HT1080 (cell line): ENCODE measurements at places on chromosomes 1 and 21. TPM values are rescaled to one million over a fixed set of nuclear protein-coding genes. Genes with fewer than 3 reads are reported as not detected.
A peak's percentile ranks its signal among the peaks of the same experiment; 100 is the strongest.

GRCh38 chr1:150578272-150579109, 919 bp downstream of the MCL1 start:
- peak; percentile 91 for DNase-seq

- peak; percentile 68 for DNase-seq
Measured at GRCh38 chr1:147545133-147545532, 3.8 kb downstream of the BCL9 start.

GRCh38 chr1:76073481-76073880, 1.1 kb upstream of the ST6GALNAC3 start:
- DNase-seq: peak; percentile 77

DNA sequence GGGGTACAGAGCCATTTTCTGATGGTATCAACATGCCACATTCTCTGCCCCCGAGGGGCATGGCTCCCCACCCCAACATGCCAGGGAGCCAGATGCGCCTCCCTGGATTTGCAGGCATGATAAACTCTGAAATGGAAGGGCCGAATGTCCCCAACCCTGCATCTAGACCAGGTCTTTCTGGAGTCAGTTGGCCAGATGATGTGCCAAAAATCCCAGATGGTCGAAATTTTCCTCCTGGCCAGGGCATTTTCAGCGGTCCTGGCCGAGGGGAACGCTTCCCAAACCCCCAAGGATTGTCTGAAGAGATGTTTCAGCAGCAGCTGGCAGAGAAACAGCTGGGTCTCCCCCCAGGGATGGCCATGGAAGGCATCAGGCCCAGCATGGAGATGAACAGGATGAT, 50.6 kb downstream of the ACP6 start:
- no peak for DNase-seq

- DNase-seq: peak; percentile 30
Measured at GRCh38 chr1:113976609-113977278, 2.5 kb upstream of the OLFML3 start.

DNA sequence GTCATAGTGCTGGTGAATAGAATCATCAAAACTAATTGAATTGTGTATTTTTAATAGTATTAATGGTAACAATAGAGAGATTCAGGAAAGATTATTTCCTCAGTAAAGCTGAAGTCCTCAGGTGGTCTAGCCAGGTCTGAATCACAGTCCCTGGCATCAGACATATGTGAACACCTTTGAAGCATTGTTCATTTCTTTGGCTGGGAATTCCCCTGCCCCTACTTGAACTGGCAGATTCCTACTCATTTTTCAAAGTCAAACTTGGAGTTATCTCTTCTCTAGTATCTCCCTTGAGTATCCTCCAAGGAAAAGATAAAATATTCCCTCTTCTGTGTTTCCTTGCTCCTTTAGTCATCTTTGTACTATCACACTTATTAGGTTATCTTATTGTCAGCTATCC, 759.8 kb downstream of the ADGRL2 start:
- no peak for DNase-seq

DNA sequence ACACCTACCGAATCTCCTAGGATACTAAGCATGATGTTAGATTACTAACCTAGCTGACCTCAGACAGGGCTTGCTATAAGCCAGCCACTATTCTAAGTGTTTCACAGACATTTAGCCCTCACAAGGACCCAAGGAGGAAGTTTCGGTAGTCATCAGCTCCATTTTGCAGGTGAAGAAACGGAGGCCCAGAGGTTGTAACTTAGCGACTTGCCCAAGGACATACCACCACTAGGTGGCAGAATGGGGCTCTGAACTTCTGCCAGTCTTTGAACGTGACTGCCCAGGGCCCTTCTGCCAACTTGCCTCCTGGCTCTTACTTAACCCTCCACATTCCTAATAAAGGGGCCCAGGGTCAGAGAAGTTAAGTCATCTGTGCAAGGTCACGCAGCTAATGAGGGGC, 283.5 kb downstream of the C1orf94 start:
- DNase-seq: peak; percentile 36

GRCh38 chr21:38244885-38245869, 11.6 kb upstream of the KCNJ15 start:
- peak; percentile 100 for DNase-seq

GRCh38 chr1:69163241-69163640, 404.5 kb upstream of the LRRC7 start:
- no peak for DNase-seq

GRCh38 chr1:7524341-7525337, 246.5 kb upstream of the VAMP3 start:
- DNase-seq: no peak

DNA sequence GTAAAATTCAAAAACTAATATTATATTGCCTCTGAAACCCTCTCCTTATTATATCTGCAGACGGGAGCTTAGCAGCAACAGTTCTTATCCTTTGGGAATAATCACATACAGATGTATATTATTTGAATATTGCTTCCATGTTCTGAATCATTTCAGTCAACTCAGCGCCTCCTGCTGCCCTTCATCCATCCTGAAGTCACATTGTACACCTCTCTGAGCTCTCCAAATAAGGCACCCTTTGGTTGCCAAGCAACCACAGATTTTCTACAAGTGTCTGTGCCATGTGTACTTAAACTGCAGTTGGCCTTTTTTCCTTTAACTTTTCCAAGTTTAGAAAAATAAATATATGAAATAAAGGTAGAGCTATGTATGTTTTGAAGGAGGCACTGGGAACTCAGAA, 384.3 kb downstream of the LRRIQ3 start:
- no peak for DNase-seq

DNA sequence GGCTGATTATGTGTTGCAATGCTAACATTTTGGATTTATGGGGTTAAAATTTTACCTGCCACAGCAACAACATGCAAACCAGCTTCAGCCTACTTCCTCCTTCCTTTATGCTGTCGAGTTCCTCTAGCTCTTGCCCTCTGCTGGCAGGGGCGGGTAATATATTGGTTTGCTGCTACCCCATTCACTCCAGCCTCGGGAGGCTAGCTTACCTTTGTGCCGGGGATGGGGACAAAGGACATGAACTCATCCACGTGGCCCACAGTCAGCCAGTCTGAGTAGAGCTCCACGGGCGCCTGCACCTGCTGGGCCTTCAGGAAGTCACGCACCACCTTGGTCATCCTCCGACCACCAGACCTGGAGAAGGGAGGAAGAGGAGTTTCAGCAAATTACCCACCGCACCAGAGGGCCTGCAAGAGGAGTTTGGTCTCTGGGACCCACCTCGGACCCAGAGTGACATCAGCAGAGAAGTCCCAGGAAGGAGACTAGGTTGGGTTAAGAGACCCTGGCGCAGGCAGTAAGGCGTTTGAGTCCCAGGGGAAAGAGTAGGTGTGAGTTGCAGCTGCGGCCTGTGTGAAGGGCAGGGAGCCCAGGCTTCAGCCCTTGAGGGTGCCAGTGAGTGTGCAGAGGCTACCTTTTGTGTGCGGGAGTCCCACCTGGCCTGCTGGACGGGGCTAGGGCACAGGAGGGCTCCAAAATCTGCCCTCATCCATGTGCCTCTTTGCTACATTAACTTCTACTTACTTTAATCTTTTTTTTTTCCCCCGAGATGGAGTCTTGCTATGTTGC, 21.8 kb upstream of the SDHB start:
- DNase-seq: peak; percentile 24

- peak; percentile 23 for DNase-seq
Measured at GRCh38 chr21:37071561-37072273, 1.2 kb downstream of the PIGP start.

DNA sequence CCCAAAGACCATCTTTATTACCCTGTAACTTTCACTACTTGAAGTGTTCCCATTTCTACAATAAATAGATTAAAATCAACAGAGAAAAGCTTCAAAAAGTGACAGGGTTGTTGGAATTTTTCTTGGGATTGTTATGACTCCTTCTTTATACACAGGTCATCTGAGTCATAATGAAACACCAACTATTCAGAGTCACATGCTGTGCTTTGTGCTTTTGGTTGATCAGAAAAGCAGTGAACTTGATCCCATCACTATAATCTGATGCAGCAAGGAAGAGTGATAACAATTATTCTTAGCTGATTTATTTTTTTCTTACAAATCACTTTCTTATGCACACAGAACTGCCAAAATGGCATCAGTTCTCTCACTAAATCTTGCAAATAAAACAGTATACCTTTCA, 422.9 kb downstream of the PTBP2 start:
- DNase-seq: peak; percentile 78

DNA sequence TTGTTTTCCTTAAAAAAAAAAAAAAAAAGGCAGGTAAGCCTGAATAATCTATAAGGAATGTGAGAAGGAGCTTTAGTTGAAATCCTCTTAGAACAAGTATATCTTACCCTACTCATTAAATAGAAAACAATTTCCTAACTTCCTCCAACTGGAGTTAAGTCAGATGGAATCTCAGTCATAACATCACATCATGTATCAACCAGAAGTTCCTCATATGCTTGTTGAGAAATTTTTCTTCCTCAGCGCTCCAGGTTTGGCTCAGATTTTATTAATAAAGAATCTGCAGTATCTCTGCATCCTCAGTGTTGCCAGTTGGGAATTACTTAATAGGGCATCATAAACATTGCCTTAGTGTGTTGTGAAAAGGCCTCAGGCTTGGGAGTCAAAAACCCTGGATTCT, 37.6 kb downstream of the DUSP10 start:
- no peak for DNase-seq

GRCh38 chr1:211548321-211549091, 30.5 kb downstream of the SLC30A1 start:
- no peak for DNase-seq

DNA sequence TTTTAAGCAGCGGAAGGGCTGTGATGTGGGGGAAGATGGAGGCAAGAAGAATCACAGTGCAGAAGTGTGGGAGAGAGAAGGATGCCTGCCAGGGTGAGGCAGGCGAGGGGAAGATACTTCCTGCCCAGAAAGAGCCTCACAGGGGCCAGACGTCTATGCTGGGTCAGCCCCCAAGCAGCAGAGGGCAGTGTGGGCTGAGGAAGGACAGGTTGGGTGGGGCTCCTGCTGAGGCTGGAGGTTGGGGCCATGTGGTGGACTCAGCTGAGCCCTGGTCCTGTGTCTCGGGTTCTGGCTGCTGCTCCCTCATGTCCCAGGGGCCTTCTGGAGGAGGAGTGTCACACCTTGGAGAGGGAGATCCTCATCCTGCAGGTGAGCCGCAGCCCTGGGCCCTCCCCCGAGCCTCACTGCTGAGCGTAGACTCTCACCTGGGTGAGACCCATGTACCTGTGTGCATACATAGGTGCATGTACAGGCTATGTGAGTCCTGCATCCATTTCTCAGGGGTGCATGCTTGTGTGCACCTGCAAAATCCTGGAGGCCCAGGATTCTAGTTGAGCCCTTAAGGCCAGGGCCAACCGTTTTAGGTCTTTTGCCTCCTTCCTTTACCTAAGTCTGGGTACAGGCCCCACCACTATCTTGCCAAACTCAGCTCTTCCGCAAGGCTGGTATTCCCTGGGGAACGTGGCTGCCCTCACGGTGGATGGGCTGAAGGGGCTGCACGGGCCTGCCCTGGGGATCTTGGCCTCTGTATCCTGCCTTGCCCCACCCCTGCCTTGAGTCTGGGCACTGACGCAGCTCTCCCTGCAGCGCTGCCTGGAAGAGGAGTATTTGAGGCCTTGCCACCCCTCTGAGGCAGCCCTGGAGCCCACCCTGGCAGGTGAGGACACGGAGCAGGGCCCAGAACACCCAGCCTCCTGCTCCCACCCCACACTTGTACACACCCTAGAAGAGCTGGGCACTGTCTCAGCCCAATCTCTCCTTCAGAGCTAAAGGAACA, 3.7 kb downstream of the CCDC24 start:
- peak; percentile 67 for DNase-seq

GRCh38 chr1:39628807-39629350, 10.6 kb downstream of the HEYL start:
- DNase-seq: no peak

- DNase-seq: no peak
Measured at GRCh38 chr1:30663596-30664091, 59.7 kb downstream of the MATN1 start.

DNA sequence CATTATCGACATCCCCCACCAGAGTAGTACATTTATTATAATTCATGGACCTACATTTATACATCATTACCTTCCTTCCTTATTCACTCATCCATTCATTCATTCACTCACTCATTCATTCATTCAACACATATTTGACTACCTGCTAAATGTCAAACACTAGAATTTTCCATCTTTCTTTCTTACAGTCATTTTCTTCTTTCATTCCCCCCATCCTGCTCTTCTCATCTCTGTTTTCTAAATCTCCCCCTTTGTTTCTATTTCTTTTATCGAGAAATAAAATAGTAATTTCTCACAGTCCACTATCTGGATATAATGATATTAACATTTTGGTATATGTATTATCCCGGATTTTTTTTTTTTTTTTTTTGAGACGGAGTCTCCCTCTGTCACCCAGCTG, 27.8 kb upstream of the FMO3 start:
- DNase-seq: no peak

DNA sequence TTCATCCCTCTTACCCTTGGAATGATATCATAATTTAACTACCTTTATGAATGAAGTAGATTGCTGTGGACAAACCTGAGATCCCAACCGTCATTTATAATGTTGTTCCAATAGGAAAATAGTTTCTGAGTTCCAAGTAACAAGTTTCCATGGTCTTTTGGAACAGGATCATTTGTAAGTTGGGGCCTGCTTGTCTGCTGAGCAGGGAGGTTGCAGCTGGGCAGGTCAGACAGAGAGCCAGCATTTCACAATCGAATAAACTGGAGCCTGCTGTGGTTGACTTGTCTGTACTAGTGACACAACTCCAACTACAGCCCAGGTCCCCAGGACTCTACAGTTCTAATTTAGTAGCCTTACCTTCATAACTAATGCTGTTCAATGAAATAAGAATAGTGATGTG, 18.6 kb upstream of the RALGPS2 start:
- no peak for DNase-seq

G0S2 gene
- not detected in 2 replicates for total RNA-seq

ANGPTL3 gene
- total RNA-seq: not detected in 2 replicates

PGBD5 gene
- total RNA-seq: 2.3 and 3.6 TPM in 2 replicates

RAB3B gene
- total RNA-seq: 20.5 and 23.3 TPM in 2 replicates

CYP2J2 gene
- total RNA-seq: 1.5 TPM in 2 replicates

BGLAP gene
- total RNA-seq: 2.3 TPM in 1 of 2 replicates, not detected in the other

PIK3C2B gene
- 2.8 and 4.6 TPM in 2 replicates for total RNA-seq

TGFB2 gene
- total RNA-seq: 2.4 and 3.2 TPM in 2 replicates

ACTL8 gene
- 31.1 and 32.7 TPM in 2 replicates for total RNA-seq
